Activated CD4-positive, CD25-positive, alpha-beta regulatory T cell (primary cell): ENCODE measurements at places on chromosomes 11 and 22.
A peak's percentile ranks its signal among the peaks of the same experiment; 100 is the strongest.

- DNase-seq = no peak
These were observed 566.9 kb upstream of the ANO5 start for GRCh38 chr11:21625982-21626381.

- peak; percentile 17 for DNase-seq
These were observed 948 bp upstream of the MRTFA start for GRCh38 chr22:40637183-40638150.

DNA sequence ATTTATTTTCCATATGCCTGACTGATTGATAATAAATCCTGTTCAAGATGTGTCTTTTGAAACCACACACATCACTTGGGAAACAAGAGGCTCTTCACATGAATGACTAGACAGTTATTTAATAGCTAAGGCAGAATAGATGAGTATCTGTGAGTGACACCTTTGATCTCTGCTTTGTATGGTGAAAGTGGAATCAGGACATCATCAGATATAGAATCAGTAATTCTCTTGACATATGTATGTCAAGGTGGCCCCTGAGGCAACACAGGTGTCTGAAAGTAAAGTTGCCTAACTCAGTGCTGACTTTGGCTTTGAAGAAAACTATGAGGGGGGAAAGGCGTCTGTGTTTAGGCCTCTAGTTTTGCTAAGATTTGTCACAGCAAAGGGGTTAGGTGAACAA lies 11.5 kb upstream of the CASP4 start:
- DNase-seq = no peak

GRCh38 chr22:48918585-48919186 lies 909.0 kb downstream of the BRD1 start:
- no peak for DNase-seq

DNA sequence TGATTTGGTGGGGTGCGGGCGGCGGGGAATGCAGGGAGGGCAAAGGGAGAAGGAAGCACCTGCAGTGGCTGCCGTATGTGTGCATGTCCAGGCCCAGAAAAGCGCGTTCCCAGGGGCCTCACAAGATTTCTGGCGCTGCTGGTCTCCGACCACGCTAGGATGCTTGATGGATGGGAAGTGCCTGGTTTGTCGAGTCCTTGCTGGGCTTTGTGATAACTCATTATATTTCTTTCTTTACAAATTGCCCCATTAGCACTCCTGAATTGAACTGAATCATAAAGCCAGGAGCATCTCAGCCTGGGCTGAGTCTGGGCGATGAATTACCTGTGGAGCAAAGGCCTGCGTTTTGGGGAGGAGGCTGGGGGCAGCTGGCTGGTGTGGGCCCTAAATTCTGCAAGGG lies 69.2 kb upstream of the LMO1 start:
- DNase-seq = no peak

- no peak for DNase-seq
These were observed 9.7 kb upstream of the CCKBR start for GRCh38 chr11:6249770-6250555.

- DNase-seq = no peak
These were observed 1.0 kb downstream of the RASSF10 start for GRCh38 chr11:13009921-13010748.

DNA sequence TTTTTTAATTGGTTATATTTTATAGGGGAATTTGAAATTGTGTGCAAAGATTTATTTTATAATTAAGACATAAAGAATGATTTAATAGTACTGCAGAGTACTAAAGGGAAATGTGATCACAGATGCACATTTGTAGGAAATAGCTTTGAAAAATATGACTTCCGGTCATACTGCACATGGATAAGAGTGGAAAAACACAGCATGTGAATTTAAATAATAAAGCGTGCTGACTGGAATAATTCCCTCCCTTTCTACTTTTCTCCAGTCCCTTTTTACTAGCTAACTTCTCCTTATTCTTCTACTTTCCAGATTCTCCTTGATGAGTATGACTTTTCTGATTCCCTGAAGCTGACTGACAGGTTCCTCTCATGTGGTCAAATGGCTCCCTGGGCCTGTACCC lies 238.4 kb upstream of the CTSC start:
- no peak for DNase-seq

DNA sequence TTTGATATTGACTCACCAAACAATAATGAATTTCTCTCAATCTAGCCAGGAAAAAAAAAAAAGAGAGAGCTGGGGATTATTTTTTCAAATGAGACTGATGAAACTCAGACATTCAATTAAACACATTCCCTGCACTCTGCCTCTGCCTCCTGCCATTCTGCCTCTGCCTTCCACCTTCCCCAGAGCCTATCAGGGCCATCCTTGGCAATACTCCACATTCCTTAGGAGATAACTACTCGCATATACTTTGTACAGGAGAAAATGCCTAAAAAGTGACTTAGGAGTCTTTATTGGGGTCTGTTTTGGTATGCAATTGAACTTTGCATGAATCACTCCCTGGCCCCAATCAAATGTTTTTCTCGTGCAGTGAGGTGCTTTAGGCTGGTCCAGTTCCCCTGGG lies 246.6 kb upstream of the PLET1 start:
- no peak for DNase-seq

GRCh38 chr11:69051381-69052342 lies 2.9 kb downstream of the TPCN2 start:
- no peak for DNase-seq

DNA sequence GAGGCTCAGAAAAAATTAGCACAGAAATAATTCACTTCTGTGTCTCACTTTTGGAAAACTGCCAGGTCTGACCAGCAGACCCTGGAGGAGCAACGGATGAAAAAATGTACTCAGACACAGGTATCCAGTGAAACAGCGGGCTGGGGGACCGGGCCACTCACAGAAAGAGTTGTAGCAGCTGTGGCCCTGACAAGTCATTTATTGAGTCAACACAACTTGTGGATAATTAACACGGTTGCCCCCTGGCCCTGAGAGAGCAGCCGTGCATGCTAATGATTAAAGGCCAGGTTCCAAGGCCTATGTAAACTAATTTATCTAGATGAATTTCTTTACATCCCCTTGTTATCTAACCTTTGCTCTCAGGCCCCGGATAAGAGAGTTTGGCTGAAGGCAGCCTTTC lies 131.3 kb downstream of the AASDHPPT start:
- no peak for DNase-seq

- DNase-seq = no peak
These were observed 11.2 kb upstream of the P4HA3 start for GRCh38 chr11:74322667-74323066.

GRCh38 chr11:44671234-44671633 lies 55.5 kb upstream of the TSPAN18 start:
- no peak for DNase-seq

DNA sequence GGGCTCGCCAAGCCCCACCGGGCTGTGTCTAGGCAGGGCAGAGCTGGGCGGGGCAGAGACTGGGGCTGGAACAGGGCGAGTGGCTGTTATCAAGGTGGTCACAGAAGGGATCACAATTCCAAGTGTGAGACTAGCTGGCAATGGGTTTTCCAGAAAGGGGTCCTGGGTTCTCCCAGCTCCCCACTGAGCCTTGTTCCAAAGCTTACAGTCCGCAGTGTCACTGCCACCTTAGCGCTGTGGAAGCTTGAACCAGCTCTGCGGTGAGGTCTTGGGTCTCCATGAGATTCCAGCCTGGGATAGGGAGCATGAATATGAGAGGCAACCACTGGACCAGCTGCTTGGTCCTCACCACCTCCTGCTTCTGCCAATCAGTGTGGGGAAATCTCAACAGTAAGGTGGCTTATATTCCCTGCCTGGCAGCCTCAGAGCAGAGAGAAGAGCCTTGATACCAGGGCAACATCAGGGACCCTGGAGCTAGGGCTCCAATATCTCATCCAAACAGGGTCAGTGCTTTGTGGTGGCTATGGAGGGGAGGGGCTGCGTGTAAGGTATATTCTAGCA lies 831 bp downstream of the CD44 start:
- no peak for DNase-seq

DNA sequence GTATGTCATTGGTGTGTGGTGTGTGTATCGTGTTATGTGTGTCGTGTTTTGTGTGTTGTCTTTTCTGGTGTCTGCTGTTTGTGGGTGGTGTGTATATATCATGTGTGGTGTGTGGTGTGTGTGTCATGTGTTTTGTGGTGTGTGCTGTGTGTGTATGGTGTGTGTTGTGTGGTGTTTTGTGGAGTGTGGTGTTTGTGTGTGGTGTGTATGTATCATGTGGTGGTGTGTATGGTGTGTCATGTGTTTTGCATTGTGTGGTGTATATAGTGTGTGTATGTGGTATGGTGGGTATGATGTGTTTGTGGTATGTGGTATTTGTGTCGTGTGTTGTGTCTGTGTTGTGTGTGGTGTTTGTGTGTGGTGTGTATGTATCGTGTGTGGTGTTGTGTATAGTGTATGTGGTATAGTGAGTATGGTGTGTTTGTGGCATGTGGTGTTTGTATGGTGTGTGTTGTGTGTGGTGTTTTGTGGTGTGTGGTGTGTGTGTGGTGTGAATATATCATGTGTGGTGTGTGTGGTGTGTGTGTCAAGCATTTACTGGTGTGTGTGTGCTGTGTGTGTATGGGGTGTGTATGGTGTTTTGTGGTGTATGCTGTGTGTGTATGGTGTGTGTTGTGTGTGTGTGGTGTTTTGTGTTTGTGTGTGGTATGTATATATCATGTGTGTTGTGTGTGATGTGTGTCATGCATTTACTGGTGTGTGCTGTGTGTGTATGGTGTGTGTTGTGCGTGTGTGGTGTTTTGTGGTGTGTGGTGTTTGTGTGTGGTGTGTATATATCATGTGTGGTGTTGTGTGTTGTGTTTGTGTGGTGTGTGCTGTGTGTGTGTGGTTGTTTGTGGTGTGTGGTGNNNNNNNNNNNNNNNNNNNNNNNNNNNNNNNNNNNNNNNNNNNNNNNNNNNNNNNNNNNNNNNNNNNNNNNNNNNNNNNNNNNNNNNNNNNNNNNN lies 12.7 kb downstream of the PIM3 start:
- no peak for DNase-seq

DNA sequence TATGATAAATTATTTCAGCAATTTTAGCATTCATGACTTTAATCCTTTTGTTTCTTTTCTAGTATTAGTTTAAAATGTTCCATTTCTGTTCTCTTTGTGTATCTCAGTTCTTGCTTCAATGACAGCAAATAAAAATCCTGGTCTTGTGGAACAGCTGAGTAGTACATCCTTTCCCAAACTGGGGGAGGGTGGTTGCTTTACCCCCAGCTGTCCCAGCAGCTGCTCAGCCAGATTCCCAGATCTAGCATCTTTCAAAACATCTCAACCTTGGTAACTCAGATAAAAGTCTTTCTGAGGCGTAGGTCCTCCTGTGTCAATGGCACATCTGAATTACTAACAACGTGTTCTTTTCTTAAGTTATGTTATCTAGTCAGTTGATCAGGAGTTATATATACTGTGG lies 72.2 kb upstream of the GRK2 start:
- no peak for DNase-seq

DNA sequence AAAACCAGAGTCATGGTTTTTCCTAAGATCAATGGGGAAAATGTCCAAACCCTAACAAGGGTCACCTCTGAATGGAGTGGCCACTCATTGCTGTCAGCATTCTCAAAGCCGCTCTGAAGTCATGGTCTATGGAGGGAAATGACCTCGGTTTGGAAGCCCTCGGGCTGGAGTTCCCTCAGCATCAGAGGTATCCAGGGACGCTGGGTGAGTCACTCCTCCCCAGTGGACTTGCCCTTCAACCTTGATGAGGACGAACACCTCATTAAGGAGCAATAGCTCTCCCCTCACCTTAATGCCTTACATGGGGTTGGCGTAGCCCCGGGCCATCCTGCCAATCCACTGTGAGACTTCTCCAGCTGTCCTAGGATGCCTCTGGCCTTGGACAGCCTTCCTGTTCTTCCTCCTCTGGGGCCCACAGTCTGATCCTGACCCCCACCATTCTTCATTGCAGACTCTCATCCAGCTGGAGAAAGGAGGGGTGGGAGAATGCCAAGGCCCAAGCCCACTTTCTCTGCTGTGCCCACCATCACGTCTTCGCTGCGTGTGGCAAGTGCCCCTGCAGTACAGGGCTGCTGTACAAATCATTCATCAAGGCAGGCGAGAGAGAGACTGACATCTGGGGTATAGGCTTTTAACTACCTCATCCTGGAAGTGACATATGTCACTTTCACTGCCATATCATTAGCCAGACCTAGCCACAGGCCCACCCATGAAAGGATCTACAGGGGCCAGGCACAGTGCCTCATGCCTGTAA lies 25.4 kb upstream of the MYH9 start:
- DNase-seq = no peak

GRCh38 chr11:110984693-110985092 lies 260.8 kb upstream of the POU2AF2 start:
- no peak for DNase-seq

DNA sequence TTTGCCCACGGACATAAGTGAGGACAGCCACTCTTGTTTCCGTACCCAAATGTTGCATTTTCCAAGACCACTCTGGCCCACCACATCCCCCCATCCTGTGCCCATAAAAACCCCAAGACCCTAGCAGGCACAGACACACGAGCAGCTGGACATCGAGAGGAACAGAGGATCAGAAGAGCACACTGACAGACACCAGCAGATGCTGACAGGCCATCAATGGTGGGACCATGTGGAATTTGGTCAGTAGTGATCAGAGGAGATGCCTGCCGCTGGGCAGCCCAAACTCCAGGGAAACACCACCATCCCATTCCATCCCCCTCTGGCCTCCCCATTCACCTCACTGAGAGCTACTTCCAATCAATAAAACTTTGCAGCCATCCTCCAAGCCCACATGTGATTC lies 87.0 kb downstream of the DLG2 start:
- DNase-seq = no peak

DNA sequence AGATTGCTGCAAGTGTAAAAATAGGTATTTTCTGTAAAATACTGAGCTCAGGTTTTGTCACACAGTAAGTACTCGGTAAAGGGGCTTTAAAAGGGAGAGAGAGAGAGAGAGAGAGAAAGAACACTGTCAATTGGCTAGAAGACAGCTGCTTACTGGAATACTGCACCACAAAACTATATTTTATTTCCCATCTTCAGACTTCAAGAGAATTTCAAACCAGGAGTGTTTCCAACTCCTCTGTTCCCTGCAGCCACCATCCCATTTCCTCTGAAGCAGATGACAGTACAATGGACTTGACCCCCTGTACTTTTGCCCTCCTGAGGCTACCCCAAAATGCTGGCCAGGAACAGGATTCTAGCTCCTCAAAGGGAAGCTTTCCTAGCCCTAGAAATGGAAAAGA lies 89.7 kb downstream of the RELT start:
- DNase-seq = no peak

GRCh38 chr11:130054966-130055365 lies 14.7 kb upstream of the APLP2 start:
- DNase-seq = no peak

GRCh38 chr22:20574920-20575353 lies 67.5 kb downstream of the MED15 start:
- DNase-seq = no peak

DNA sequence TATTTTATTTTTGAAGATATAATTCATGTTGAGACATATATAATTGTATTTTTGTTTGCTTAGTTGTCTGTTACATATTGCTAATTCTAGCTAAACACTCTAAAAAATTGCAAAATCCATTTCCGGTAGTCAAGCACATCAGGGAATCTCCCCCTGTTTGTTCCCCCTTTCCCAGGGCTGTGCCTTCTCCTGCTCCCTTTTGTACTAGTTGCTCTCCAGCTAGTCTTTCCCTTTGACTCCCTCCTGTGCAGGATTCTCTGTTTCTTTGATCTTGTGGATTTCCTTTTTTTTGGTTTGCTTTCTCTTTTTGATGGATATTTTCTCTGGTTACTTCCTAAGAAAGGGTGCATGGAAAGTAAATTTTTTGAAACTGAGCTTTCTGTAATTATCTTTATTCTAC lies 188.1 kb upstream of the PLET1 start:
- DNase-seq = no peak

- DNase-seq = no peak
These were observed 36.4 kb upstream of the E2F8 start for GRCh38 chr11:19276859-19277808.
